Fibroblast of skin of left quadriceps (primary cell): ENCODE measurements at places on chromosomes 4 and X.

DNA sequence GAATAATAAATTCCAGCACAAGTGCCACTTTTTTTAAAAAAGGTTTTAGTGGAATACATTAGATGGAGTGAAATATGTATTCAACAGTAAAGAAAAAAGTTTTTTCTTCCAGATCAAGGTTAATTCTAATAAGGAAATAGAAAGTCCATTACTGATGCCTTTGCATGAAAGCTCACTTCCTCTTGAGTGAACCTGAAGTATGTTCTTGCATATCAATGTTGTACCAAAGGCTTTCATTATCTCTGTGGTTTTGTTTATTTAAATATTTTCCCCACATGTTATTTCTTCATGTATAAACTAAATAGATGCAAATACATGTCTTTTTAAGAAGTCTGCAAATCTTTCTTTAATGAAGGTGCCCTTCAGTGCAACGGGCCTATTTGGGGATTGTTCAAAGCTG lies 307.9 kb downstream of the C4orf33 start:
- no peak for DNase-seq

- DNase-seq, result no peak
Observed at GRCh38 chr4:48267574-48267973, 2.1 kb downstream of the TEC start.

DNA sequence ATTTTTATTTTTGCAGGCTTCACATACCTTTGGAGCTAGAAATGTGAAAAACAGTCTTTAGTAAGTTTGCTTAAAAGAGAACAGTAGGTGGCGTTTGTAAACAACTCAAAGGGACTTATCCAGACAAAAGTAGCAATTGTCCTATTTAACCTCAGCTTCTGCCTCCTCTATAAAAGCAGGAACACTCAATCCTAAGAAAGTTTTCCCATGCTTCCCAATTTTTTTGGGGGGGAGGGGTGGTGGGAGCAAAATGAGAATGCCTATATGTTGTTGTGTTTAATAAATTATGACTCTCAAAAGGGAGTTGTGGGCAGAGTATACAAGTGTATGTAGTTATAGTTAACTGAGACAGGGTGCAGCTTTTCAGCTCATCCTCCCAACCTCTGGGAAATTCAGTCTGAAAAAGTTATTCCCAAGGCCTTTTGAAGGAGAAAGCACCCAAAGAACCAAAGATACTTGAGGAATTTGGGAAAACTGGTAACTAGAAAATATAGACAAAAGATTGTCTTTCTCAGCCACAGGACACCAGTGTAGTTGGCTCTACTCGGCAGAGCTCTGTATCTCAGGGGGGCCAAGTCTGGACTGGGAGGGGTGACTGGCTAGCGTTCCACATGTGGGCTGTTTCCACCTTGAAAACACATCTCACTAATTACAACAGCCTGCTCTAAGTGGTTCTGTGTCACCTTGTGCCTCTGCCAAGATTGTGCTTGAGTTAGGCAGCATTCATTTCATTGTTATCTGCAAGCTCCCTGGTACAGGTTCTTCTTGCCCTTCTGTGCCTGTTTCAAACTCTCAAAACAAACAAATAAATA lies 2.8 kb downstream of the SFRP2 start:
- no peak for DNase-seq

DNA sequence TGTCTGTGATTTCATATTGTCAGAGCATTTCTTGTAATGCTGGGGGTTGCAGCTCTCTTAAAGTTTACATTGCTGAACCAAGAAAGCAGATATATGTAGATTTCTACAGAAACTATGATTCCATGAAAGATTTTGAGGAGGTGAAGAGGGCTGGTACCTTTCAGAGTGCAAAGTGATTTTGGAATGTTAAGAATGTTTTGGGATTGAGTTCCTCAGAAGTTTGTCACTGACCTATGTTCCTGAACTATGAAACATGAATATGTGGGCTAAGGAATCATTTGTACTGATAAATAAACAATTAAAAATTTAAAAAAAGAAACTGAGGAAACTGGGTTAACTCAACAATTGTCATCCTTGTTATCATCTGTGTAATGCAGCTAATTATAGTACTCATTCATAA lies 12.3 kb upstream of the CHIC2 start:
- no peak for DNase-seq

DNA sequence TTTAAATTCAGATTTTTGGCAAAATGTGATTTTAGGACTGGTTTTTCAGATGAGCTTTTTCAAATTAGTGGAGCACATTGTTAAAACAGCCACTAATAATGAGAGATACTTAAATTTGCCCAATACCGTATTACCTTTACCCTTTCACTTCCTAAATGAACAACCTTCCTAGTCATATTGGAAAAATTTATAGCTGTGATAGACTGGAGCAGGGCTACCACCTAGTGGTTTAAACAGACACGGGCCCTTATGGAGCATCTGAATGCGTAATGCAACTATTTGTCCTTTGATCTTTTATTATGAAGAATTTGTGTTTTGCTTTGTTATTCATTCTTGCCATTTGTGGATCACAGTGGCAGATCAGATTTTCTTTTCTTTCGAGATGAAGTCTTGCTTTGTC lies 72.7 kb downstream of the KDM6A start:
- no peak for DNase-seq

DNA sequence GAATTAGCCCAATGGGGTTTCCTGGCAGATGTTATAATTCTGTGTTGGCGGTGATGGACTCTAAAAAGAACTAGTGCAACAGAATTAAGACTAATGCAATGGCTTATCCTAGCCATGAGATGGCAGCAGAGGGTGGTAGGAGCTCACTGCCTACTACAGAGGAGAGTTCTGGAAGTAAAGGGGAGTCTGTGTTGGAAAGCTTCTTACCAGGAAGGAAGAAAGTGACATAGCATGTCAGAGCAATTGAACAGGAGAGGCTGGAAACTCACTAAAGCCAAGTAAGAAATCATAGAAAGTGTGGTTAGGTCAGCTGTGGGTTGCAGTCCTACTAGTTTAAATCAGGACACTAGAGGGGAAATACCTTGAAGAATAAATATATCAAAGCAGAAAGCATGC lies 6.3 kb upstream of the TRPC5OS start:
- DNase-seq, result peak; percentile 22

DNA sequence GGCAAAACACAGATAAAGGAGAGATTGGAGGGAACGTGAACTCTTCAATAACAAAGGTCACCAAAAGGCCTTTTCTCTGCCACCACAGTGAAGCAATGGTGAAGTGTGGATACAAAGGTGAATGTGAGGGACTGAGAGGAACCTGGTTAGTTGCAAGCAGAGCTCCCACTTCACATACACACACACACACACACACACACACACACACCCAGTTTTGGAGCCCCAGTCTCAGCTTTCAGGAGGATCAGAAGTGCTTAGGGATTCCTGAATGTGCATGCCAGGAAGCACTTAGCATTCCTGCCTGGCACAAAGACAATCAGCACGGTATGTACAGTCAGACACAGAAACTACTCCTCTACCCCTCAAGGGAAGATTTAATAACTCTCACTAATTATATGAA lies 71.5 kb downstream of the ARHGEF9 start:
- no peak for DNase-seq

GRCh38 chr4:118760493-118760892 lies 75.3 kb downstream of the METTL14 start:
- no peak for DNase-seq

GRCh38 chr4:147865926-147866325 lies 134.0 kb downstream of the ARHGAP10 start:
- no peak for DNase-seq

DNA sequence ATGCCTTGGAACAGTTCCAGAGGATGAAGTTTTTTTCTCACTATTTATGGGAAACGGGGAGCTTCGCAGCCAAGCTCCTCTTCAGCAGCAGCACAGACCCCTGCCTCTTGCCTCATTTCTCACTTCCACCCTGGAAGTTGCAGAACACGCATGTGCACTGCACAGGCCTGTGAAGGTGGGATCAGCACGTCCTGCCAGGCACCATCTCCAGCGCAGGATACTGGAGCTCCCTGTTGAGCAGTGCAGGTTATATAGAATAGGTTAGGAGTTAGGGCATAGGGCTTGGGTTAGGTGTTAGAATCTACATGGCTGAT lies 110.1 kb upstream of the CENPE start:
- no peak for DNase-seq

- DNase-seq, result no peak
Observed at GRCh38 chr4:26028793-26029567, 115.0 kb downstream of the SMIM20 start.

DNA sequence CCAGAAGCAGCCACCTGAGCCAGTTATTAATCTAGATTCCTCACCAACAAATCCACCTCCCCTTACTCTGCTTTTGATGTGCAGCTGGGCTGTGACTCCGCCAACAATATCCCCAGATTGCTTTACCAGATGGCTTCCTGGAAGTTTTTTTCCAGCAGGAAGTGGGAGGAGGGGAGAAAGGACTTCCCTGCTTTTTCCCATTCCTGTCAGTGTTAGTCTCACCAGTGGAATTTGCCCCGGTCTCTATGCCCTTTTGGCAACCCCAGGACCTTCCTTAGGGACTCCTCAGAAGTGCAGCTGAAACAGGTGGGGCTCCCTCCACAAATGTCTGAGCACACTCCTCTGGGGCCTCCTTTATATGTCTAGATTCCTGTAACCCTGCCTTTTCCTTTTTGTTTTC lies 465.2 kb upstream of the IGFBP7 start:
- no peak for DNase-seq

DNA sequence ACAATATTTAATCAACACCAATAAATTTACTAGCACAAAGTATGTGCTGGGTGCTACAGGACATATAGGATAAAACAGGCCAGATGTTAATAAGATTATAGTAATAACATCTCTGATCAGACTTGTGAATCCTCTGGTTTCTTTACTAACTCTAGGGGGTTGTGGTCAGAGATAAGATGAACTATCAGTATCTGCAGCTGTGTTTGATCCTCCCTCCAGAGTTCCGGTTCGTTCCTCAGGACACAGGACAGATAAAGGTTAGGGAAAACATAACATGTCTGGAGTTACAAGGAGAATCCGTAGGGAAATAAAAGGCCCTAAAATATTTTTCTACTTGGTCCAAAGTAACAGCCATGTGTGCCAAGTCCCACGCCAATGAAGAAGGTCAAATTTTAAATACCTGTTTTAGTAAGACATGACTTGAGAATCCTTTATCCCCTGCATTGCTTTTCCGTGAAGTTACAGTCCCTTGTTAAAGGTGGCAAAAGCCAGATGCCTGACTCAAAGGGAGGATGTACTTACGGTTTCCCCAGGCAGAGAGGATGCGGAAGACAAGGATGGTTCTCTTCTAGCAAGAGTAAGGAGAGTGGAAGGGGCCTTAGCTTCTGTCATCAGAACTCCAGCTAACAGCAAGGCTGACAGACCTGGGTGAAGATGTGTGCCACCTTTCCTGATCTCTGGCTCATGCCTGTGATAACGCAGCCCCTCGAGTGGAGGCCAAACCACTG lies 44.4 kb downstream of the KIAA0232 start:
- no peak for DNase-seq

DNA sequence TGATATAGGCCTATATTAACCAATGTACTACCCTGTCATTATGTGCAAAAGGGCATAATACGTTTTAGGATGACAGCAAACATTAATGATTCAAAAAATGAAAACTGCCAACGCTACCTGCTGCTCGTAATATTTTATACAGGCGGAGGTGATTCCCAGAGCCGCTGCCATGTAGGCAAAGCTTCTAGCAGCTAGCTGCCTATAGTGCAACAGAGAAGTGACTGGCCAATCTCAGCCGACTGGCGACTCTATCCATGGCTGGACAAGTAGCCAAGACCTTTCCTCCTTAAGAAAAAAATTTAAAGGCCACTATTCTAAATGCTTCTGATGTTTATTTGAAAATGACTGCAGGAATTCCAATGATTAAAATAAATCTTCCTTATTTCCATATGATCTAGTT lies 1.9 kb downstream of the PPARGC1A start:
- DNase-seq, result no peak

- DNase-seq, result no peak
Observed at GRCh38 chr4:52869656-52870055, 7.5 kb downstream of the RASL11B start.
